ENCODE measurements at places on chromosomes 13 and 19.

GRCh38 chr19:18102916-18103542, 5.5 kb downstream of the MAST3 start:
- DNase-seq = no peak

DNA sequence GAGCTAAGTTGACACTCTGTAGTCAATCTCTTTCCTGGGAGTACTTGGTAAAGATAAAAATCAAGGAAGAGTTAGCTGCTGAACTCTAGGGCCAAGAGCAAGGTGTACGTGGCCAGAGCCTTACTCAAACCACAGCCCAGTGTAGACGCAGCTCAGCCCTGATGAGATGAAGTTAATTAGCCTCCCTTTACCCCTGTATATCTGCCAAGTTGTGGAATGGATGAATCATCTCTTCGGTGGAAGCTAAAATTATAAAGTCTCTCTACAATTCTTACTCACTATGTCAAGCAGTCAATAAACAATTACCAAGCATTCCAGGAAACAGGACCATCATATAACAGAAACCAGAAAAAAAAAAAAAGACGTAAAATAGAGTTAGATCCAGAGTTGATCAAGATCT, 146.9 kb upstream of the UFM1 start:
- DNase-seq = no peak

DNA sequence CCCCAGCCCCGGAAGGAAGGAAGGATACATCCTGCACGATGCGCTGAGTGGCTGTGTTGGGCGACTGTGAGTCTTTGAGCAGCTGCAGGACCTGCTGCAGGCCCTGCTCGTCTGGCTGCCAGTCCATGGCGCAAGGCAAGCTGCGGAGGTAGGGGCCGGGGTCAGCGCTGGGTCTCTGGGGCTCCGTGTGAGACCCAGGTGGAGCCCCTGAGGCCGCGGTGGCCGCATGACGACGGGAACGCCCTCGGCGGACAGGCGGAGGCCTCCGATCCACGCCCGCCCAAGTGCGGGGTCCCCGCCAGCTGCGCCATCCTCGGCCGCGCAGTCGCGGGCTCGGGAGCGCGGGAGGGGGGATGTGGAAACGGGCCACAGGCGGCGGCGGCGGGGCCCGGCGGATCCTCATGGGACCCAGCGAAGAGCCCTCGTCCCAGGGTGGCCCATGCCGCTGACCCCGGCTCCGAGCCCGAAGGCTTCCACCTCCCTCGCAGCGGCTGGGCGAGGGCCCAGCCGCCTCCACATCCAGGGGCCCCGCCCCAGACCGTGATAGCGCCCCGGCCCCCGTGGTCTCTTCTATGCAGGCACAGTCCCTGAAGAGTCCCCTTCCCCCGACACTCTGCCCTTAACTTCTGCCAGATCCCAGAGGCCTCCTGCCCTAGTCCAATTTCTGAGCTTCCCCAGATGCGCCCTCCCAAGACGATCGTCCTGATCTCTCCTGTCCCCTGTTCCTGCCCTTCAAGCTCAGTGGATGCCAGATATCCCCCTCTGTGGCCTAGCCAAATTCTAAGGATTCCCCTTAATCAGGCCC, 2.7 kb downstream of the TNPO2 start:
- no peak for DNase-seq

DNA sequence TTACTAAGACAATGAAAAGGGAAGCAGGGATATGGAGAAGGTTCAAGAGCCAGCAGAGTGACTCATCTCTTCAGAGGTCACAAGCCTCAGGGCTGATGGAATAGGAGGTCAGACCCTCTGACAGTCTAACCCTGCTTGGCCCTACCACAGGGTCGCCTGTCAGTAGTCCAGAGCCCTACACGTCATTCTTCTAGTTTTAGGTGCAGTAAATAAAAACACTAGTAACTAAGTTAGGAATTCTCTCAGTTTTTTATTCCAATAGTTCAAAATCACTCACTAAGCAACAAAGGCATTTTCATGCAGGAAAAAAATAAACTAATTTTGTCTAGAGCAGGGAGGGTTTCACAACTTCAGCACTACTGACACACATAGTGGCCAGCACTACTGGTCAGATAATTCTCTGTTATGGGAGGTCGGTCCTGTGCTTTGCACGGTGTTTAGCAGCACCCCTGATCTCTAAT, 27.2 kb downstream of the FOXO1 start:
- no peak for DNase-seq

GRCh38 chr13:49063497-49063896, 87.8 kb downstream of the FNDC3A start:
- DNase-seq = no peak

DNA sequence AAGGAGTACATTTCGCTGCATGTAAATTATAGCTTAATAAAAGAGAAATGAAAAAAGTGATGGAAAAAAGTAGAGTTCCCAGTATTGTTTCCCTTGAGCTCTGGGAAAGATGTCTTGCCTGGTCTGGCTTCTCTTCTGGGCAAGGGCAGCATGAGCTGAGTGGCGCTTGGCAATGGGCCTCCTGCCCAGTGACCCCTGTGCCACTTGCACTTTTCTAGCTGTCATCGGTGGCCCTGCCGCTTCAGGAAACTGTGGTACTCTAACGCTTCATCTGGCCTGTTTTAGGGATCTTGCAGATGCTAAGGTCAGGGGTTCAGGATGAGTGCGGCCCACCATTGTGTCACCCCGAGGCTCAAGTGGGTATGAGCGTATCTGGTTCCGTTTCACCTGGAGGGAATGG, 161.4 kb downstream of the MTUS2 start:
- no peak for DNase-seq

DNA sequence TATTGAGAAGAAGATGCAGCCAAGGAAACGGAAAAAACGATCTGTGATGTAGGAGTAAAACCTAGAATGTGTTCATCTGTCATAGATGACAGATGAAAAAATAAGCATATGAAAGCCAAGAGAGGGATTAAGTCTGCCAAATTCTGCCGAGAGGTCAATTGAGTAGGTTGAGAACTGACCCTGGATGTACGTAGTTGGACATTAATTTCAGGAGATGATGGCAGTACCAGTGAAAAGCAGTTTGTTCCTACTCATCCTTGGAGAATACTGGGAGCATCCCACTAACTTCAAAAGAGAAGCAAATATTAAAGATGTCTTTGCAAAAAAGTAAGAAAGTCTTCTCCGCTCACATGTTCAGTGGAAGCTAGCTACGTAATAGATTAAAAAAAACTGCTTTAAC, 11.8 kb upstream of the FGF9 start:
- DNase-seq = no peak

DNA sequence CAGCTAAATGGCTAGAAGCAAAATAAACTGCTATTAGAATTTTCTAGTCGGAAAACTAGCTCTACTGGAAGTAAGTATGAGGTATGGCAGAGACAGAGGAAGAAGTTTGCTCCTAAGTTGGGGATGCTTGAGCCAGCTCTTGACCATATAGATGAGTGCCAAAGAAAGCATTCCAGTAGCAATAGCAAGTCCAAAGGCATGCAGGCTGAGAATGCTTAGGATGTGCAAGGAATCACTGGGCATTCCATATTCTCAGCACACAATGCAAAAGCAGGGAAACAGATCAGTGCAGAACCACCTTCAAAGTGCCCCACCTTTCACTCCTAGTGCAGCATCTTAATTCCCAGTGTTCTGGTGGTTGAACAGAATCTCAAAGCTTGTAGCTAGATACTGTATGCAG, 32.9 kb downstream of the SERTM1 start:
- no peak for DNase-seq

DNA sequence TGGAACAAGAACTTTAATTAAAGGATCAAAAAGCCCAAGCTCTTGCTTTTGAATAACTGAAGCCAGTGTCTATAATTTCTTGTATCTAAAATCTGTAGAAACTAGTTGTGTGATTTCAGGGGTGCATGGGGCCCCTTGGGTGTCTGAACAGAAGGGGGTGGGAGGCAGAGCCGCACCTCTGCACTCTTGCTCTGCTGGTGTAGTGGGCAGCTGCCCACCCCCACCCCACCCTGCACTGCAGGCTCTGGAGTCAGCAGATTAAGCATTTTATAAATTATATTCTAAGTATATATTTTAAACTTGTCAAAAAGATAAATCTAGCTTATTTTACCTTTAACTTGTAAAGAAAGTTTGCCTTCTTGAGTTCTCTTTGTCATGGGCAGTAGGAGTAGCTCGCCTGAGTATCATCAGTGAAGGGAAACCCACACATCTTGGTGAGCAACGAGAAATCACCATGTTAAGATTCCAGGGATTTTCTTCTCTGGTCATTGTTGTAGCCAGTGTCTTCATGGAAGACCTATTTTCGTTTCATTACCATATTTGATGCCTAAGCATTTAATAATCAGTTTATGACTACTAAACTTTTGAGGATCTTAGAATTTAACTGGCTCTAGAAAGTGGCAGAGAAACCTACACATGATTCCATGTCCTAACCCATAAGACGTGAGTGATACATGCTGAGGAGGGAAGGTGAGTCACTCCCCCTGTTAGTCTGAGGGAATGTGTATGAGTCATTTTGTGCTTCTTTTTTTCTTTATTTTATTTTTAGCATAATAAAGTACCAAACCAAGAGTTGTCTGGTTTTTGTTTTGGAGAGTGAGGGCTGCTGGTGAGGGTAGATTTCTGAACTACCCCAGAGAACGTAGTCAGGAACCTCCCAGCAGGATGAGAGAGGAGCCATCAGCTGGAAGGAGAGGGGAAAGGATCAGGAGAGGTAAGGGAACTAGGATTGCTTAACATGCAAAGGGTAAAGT, 7.7 kb downstream of the UBE2L5 start:
- DNase-seq = no peak

- DNase-seq = no peak
Measured at GRCh38 chr19:4215807-4216206, 13.5 kb upstream of the EBI3 start.

- DNase-seq = peak; percentile 38
Measured at GRCh38 chr19:50147462-50148423, 15.3 kb downstream of the IZUMO2 start.

DNA sequence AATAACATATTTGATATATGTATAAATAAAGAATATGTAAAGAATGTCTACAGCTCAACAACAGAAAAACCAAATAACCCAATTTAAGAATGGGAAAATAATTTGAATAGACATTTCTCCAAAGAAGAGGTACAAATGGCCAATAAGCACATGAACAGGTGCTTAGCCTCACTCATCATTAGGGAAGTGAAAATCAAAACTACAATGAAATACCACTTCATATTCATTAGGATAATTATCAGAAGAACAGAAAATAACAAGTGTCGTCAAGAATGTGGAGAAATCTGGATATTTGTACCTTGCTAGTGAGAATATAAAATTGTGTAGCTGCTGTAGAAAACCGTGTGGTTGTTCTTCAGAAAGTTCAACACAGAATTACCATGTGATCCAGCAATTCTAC, 8.4 kb upstream of the SUPT20H start:
- DNase-seq = no peak
